Epithelial cell of esophagus (primary cell): ENCODE measurements at places on chromosomes 13 and 19.

DNA sequence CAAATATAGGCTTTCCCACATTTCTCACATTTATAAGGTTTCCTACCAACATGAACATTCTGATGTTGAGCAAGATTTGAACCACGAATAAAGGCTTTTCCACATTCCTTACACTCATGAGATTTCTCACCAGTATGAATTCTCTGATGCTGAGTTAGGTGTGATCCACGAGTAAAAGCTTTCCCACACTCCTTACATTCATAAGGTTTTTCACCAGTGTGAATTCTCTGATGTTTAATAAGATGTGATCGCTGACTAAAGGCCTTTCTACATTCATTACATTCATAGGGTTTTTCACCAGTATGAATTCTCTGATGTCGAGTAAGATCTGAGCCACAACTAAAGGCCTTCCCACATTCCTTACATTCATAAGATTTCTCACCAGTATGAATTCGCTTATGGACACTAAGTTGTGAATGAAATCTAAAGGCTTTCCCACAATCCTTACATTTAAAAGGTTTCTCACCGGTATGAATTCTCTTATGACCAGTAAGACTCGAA is 19.0 kb downstream of the ZNF790 start:
- no peak for DNase-seq

- DNase-seq = no peak
These were observed 17.8 kb downstream of the KCTD12 start for GRCh38 chr13:76868371-76868770.

DNA sequence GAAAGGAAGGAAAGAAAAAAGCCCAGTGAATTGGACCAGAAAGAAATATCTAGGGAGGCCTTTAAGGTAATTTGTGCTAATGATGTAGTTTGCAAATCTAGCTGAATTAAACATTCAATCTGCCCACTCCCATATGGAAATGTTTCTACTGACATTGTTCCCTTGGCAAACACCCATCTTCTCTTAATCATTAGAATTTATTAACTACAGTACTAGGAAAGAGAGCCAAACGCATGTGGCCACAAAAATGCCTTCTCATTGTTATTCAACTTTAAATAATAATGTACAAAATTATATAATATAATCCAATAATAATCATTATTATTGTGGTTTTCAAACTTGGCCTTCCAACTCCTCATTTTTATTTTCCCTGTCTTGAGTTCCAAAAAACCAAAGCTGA is 234.7 kb downstream of the NHLRC3 start:
- no peak for DNase-seq

DNA sequence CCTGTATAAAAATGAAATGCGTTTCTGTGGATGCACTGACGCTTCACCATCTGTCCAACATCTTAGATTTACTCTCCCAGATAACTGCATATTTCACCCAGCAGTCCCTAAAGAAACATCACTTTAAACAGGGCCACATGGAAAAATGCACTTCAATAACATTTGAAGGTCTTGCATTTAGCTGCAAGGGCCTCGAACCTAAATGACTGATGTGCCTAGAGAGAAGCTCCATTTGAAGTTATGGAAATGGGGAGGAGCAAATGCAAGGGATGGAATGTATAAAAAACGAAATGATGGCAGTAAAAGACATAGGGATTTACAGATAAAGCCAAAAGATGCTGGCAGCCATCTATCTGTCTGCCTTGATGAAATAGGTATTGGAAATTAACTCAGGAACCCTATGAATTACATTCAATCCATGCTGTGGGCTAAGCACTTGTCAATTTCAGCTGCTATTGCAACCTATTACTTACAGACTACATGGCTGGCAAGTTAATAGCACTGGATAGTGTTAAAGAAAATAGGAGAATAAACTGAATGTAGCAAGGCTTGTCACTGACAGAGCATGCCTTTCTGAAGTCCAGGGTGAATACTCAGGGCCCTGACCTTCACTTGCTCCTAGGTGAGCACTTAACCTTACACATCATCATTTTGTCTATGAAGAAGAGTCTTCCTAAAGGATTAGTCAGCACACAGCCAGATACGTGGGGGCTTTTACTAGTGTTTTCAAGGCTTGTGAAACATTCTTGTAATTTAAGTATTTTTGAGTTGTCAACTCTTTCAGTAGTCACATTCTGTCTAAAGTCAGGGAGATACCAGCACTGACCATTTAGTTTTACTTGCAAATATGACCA is 963.4 kb downstream of the PCDH17 start:
- DNase-seq = no peak

GRCh38 chr19:34480971-34481841 is at the start of gene WTIP:
TSS of gene WTIP (plus strand) at chr19:34481758. CDS start at chr19:34481975, 217 bp downstream.
- DNase-seq = peak; percentile 80

DNA sequence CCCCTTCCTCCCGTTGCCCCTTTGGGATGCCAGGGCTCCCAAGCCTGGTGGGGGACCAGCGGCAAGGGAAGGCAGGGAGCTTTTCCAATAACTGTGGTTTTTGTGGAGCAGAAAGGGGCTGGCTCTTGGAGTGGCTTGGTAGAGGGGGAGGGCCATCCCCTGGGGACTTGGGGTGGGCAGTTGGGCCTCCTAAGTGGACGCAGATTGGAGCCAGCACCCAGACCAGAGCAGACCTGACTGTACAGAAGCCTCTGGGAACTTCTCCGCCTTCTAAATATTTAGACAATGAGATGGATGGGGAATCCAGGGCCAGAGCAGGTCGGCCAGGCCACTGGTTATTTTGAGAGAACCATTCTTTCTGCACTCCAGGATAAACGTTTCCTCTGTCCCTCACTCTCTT is 4.2 kb downstream of the PTGIR start:
- DNase-seq = no peak

DNA sequence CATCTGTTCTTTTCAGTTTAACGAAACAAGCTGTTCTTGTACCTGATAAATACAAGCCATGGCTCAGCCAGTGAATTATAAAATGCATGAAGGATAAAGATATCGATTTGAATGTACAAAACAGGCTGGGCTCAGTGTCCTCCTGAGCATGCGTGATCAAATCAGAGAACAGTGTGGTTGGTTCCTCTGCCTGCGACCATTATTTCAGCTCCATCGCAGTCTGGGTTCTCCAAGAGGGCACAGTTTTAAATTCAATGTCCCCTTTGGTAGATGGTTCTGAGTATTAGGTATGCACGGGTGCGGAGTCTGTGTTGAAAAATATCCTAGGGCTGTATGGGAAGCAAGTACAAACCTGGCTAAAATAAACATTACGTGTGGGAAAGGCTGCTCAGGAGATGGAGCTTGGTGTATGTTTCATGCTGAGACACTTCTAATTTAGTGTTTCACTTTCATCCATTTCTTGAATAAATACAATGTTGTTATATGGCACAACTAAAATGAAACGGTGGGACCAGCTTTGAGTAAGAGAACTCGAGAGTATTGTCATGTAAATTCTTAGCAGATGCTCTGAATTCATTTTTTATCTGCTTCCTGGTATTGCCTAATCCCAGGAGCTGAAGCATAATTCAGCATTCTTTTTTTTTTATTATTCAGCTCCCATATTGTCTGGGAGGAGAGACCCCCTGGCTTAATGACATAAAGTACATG is 458.7 kb downstream of the MYO16 start:
- DNase-seq = peak; percentile 88
